ENCODE measurements at places on chromosomes 12 and 14.

GRCh38 chr14:89327771-89328212 is 89.2 kb downstream of the FOXN3 start:
- DNase-seq = no peak

GRCh38 chr12:6646276-6647082 is 753 bp downstream of the ACRBP start:
- DNase-seq = no peak

GRCh38 chr12:77130193-77130592 is 64.8 kb upstream of the E2F7 start:
- no peak for DNase-seq

GRCh38 chr14:36555998-36556743 is 26.2 kb downstream of the NKX2-8 start:
- DNase-seq = no peak

DNA sequence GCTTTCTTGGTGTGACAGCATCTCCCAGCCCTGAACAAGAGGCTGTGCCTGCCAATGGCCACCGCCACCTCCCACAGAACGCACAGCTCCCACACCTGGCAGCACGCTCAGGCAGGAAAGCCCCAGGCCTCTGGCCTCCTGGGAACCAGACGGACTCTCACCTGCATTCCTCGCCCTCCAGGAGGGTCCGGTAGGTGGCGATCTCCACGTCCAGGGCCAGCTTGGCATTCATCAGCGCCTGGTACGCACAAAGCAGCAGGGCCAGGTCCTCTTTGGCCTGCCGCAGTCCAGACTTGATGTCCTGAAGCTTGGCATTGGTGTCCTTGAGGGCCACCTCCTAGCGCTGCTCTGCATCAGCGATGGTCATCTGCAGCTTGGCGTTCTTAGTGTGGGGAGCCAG is 12.1 kb upstream of the KRT77 start:
- no peak for DNase-seq

DNA sequence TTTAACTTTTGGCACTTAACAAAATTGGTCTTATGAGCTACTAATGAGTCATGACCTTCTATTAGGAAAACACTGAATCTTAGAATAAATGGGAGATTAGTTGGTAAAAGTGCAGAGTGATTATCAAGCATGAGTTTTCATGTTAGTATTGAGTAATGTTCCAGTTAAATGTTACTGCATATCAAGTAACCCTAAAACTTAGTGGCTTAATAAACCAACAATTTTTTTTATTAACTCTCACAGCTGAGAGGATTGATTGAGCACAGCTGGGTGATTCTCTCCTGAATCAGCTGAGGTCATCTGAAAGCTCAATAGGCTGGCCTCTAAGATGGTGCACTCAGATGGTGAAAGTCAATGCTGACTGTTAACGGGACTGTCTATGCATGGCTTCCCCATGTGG is 248.6 kb downstream of the BCL11B start:
- no peak for DNase-seq

- no peak for DNase-seq
Measured at GRCh38 chr14:56338674-56339073, 220.5 kb downstream of the PELI2 start.

- DNase-seq = no peak
Measured at GRCh38 chr14:38404616-38405015, 148.7 kb upstream of the CLEC14A start.

DNA sequence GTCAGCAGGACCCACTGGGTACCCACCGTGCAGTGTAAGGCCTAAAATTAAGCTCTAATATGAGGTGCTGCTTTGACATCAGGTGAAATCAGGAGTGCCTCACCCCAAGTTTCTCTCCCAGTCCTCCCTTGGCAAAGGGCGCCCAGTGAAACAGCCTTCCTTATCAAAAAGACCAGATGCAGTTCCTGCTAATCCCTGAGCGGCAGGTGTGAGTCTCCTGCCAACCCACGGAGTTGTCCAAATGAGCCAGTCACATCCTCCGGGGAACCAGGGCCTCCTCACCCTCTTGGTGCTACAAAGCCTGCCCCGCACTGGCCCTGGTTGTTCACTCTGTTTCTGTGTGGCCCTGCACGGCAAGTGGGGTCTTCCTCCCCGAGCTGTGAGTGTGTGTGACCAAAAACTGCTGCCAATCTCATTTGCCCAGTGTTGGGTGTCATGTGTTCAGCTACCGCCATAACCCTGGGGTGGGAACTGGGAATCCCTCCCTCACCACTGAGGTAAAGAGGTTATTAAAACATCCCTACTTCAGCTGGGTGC is 20.2 kb upstream of the P2RX4 start:
- no peak for DNase-seq

Data from prostate gland (tissue), 2 donors.